ENCODE measurements at places on chromosomes 5 and 9.

- no peak for DNase-seq
These were observed 162.4 kb downstream of the TTC39B start for GRCh38 chr9:15144622-15145061.

- no peak for DNase-seq
These were observed 67.3 kb upstream of the ZFR start for GRCh38 chr5:32511776-32512374.

GRCh38 chr5:33649549-33650482 is 209.1 kb downstream of the TARS1 start:
- no peak for DNase-seq

- DNase-seq: no peak
These were observed 380.8 kb downstream of the EBF1 start for GRCh38 chr5:158718738-158719505.

- no peak for DNase-seq
These were observed 489.3 kb downstream of the ANXA1 start for GRCh38 chr9:73640971-73641370.

DNA sequence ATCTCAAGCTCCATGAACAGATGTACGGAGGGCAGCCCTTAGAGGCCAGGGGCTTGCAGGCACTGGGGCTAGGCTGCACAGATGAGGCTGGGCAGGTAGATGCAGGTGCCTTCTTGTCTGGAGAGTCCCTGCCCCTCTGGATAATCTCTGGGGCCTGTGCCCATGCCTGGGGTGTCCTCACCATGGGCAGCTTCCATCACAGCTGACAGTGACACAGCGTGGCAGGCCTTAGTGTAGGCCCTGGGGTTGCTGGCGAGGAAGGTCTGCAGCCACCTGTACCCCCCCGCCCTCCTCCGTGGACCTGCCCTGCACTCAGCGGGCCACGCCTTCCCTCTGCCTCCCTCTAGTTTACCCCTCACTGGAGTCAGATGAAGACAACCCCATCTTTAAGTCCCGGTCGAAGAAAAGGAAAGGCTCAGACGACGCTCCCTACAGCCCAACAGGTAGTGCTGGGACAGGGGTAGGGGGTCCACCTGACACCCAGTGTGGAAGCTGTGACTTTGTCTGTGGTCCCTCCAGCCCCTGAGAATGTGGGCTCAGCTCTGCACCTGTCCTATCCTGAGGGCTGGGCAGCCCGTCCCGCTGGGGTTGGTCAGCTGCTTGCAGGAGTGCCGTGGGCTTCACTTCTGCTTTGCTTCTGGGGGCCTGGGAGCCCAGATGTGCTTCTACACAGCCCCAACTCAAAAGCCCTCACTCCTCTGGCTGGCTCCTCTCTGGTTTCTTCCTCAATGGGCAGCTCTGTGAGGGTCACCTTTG is 98.4 kb downstream of the PHF2 start:
- DNase-seq: no peak

- no peak for DNase-seq
These were observed 126.5 kb upstream of the PAPPA start for GRCh38 chr9:116027096-116027495.

DNA sequence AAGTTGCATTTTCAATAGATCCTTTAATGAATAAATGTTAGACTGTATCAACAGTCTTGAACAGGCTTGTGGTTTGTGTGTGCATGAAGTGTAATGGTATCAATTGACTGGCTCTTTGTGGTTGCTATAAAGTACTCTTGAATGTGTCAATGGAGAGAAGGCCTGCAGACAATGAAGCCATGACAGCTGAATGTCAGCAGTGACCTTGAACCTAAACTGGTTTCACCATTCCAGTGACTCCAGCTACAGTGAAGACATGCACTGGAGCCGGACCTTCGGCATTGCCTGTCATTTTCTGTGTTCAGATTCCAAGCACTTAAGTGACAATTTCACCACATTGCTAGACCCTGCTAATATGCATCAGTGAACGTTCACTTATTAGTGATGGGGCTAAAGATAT is 276.0 kb upstream of the TMEM161B start:
- DNase-seq: no peak

DNA sequence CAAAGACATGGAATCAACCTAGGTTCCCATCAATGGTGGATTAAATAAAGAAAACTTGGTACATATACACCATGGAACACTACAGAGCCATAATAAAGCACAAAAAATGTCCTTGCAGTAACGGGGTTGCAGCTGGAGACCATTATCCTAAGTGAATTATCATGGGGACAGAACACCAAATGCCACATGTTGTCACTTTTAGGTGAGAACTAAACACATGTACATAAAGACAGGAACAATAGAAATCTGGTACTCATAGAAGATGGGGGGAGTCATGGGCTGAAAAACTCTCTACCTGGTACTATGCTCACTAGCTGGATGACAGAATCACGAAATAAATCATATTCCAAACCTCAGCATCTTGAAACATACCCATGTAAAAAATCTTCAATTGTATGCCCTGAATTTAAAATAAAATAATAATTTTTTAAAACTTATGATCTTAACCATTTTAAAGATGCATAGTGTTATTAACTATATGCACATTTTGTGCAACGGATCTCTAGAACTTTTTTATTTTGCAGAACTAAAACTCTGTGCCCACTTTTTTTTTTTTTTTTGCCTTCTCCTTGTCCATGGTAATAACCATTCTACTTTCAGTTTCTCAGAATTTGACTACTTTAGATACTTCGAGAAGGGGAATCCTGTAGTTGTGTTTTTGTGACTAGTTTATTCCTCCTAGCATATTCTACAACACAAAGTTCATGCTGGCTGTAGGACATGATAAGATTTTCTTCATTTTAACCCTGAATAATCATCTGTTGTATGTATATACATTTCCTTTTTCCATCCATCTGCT is 1081.6 kb upstream of the ACO1 start:
- DNase-seq: no peak

- no peak for DNase-seq
These were observed 15.3 kb downstream of the PCDHGC5 start for GRCh38 chr5:141504216-141504615.

DNA sequence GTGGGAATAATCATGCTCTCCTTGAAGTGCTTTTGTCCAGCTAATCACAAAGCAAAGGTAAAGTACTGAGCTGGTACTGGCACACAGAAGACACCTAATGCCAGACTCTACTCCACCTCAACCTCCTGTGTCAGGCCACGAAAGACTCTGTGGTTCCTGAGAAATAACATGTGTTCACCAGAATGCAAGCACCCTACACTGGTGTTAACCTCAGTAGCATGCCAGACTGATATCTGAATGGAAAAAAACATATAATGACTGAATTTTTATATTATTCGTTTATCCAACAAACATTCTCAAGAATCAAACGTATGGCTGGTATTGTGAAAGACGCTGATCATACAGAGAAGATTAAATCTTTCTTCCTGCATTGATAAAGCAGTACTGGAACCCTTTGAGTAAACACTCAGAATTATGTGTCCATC is 97.1 kb upstream of the IFNE start:
- DNase-seq: no peak

DNA sequence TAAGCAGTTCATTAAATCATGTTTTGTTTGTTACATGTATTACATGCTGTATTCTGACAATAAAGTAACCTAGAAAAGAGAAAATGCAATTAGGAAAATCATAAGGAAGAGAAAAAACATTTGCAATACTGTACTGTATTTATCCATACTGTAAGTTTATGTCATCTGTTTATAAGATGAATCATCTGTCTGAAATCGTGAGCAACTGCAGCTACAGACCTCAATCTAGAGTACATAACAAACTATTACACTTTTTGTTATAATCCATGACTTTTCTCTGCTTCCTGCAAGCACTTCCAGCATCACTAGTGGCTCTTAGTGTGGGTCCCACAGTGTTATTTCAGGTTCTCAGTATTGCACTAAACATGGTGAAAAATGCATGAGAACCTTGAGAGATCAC is 144.4 kb upstream of the NR4A3 start:
- no peak for DNase-seq

GRCh38 chr5:97194366-97194765 is 11.3 kb upstream of the RIOK2 start:
- no peak for DNase-seq

DNA sequence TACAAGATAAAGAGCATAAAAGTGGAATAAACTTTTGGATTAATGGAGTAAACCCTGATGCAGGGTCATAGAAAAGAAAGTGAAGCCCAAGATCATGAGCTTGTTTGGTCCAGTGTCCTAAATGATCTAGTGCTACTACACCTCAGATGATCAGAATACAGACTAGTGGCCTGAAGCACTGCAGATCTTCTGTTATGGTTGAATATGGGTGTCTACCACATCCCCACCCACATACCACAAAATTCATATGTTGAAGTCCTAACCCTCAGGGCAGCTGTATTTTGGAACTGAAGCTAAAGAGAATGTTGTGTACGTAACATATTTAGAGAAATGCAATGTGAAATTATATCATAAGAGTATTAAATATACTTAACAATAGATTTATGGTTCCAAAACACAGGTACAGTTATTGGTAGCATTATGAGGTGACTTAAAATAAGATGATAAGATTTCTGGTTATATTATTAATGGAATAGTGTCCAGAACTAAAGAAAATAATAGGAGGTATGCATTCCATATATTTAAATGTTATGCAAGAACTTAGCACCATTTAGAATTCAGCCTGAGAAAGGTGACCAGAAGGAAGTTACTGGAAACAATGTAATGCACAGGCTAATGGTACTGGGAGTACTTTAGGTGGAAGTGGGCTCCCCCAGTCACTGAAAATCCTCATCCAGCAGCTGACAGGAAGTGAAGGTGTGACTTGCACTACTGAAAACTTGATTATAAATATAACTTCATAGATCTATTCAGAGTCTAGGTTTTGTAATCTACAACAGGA is 1155.1 kb downstream of the TAF11L14 start:
- DNase-seq: no peak

GRCh38 chr5:134255418-134256150 is 29.7 kb upstream of the PPP2CA start:
- DNase-seq: no peak

Data from stimulated activated CD4-positive, alpha-beta T cell treated with anti-CD3 and anti-CD28 coated beads, Interleukin-1b, Interleukin-23, amount 100 ng/mL, for 4 hours (primary cell).